ENCODE measurements at places on chromosomes 3 and 15.

DNA sequence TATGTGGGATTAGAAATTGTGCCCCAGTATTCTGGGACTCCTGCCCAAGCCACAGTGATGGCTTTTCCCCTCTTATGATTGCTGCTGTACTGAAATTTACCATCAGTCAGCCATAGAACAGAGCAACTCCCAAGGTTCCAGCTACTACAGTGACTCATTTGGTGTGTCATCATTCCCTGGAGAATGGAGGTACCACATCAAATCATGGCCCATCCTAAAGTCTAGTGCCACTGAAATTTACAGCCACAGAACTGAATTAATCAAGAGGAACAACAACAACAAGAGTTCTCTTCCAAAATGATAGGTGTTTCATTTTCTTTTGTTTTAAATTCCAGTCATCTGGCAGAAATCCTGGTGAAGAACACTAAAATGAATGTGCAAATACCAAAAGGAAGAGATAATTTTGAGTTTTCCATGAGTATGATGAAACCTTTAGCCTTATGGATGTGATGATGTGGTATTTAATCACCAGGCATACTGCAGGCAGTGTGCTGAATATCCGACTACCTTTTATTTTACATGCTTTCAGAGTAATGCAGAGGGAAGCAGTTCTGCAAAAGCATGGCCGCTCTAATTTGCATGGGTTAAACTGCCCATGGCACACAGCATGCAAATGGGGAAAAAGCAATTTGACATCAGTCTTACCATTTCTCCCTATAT lies 75.6 kb upstream of the SLC2A2 start:
- DNase-seq = no peak

- no peak for DNase-seq
These were observed 290.0 kb upstream of the THBS1 start for GRCh38 chr15:39290711-39291435.

DNA sequence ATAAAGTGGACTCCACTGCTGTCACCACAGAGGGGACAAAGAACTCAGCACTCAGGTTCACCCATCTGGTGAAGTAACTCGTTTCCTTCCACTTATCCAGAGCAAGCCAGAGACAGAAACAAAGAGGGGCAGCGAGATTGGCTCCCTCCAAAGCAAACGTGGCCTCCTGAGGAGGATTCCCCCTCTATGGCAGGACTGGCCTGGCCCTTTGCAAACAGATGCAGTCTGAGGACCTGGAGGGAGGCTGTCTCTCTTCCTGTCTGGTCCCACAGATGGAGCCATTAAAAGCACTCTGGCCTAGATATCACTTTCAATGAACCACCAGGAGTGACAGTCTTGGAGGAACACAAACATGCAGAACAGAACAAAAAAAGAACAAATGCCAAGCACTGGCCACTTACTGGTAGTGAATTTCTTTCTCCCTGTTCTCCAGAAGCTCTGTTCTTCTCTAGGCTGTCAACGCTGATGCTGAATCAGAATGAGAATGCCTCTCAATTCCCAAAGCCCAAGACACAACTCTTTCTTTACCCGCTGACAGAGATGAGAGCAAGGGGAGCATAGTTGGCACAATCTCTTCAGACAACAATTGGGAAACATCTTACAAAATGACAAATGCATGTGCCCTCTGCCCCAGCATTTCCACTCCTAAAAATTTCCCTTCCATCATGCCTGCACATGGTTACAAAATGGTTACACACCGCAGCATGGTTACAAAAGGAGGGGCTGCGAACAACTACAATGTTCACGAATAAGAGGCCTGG lies 14.3 kb downstream of the KLHL25 start:
- no peak for DNase-seq

GRCh38 chr3:57179580-57180410 lies 14.6 kb upstream of the IL17RD start:
- no peak for DNase-seq

GRCh38 chr3:68880632-68881031 lies 51.7 kb downstream of the TAFA4 start:
- no peak for DNase-seq

DNA sequence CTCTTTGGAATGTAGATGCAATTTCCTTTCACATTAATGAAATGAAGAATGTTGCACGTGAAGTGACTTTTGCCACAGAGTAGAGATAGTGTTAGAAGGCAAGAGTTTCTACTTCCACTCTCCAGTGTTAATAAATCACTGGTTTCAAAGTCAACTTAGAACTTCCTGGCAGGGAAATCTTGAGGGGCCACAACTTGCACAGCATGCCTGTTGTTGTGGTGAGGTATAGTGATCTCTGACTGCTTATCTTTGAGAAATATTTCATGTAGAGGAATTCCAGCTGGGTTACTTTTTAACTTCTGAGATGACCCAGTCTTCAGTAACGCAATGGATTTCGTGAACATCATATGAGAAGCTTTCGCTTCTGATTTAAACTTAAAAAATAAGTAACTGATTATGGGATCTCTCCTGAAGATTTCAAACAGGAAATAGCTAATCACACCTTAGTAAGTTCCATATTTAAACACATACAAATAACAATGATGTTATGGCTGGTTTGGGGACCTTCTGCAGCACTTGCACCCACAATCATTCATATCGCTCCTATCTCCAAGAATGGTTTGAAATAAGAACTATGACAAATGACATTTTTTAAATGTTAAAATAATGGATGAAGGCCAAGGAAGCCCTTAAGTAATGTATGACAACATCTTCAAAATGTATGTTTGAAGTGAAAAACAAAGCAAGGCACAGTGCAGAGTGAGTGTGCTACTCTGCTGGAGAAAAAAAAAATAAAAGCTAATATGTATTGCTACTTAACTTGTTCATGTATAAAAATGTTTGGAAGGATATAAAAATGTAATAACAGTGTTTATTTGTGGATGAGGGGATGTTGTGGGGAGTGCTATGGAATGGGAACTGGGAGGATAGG lies 726.5 kb upstream of the NECTIN3 start:
- no peak for DNase-seq

GRCh38 chr15:80260551-80260950 lies 8.5 kb upstream of the CTXND1 start:
- no peak for DNase-seq

Measured in brain pericyte (primary cell).